Suppressor macrophage (primary cell): ENCODE measurements at places on chromosomes 13 and 19.

GRCh38 chr13:72430923-72431322, 296.5 kb downstream of the MZT1 start:
- no peak for DNase-seq

DNA sequence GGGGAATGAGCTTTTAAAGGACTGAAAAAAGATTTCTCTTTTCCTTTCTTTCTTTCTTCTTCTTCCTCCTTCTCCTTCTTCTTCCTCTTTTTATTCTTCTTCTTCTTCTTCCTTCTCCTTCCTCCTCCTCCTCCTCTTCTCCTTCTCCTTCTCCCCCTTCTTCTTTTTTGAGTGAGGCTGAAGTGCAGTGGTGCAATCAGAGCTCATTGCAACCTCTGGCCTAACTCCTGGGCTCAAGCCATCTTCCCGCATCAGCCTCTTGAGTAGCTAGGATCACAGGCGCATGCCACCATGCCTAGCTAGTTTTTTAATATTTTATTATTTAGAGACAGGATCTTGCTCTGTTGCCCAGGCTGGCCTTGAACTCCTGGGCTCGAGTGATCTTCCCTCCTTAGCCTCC, 120.9 kb upstream of the KL start:
- no peak for DNase-seq

- no peak for DNase-seq
Observed at GRCh38 chr19:8305798-8306197, 2.4 kb downstream of the CD320 start.

DNA sequence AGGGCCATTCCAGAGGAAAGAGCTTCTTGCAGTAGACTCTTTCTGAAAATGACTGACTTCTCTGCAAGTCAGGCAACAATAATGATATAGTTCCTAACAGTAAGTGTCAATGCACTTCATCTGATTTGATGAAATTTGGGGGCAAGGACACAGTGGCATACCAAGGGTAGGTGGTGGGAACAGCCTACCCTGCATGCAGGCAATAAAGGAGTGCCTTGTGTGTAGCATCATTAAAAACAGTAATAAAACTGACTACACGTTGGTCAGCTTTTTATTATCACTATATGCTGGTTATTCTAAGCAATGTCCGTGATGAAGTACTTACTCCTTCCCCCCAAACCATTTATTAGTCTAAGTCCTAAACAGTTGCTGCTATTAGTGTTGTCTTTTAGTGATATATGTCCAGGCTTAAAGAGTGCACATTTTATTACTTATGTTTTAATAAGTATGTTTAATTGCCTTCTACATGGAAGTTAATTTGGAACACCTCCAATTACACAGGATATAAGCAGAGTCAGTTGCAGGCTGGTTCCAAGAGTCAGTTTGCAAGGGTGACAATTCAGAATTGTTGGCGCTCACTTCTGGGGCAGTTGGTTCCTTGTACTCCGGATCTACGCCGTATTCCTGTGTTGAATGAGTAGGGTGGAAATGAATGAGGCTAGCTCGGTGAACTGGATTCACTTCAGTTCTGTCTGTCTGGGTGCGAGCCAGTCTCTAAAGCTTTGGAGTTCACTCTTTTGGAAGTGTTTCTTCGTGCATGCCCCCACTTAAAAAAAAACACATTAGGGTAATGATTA, 84.0 kb downstream of the RGCC start:
- DNase-seq = no peak

DNA sequence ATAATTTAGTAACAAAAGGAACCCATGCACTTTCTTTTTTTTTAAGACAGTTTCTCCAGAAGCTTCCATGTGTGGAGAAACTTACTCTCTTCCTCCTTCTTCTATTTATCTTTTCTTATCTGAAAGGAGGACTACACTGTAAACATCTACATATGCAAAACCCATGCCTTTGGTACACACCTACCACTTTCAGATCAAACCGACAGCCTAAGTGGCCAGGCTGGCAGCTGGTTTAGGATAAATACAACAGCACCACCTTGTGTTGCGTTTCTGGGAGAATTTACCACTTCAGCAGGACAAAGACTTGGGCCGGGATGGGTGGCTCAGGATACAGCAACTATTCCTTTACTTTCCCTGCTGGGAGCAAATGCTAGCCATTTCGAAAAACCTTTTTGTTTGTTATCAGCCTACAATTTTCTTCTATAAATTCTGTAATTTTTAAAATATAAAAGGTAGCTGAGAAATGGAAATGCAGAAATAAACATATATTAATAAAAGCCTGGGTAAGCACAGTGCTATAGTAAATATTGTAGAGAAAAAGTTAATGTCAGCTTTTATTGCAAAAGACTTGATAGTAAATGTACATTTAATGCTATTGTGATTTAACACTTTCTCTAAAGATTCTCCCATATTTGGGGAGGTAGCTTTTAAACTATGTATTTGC, 94.0 kb upstream of the RFC3 start:
- peak; percentile 79 for DNase-seq

GRCh38 chr13:48449656-48450055, 36.7 kb upstream of the LPAR6 start:
- DNase-seq = no peak

DNA sequence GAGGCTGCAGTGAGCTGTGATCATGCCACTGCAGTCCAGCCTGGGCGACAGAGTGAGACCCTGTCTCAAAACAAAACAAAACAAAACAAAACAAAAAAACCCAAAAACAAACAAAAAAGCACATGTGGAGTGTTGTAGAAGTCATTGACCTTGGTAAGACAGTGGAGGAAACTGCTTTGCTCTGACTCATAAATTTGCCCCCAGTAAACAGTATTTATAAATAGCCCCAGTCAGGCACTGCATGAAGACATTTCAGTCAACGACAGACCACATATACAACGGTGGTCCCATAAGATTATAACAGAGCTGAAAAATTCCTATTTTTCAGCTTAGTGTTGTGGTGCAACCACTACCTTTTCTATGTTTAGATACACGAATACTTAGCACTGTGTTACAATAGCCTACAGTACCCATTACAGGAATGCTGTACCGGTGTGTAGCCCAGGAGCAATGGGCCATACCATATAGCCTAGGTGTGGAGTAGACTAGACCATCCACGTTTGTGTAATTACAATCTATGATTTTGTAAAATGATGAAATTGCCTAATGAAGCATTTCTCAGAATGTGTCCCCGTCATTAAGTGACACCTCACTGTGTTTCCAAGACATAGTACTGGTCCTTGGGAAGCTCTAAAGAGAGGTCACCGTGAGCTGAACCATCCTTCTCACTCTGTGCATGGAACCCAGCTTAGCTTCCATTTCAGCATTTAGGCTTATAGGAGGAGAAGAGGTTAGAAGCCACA, 1.1 kb downstream of the ARL11 start:
- peak; percentile 42 for DNase-seq

DNA sequence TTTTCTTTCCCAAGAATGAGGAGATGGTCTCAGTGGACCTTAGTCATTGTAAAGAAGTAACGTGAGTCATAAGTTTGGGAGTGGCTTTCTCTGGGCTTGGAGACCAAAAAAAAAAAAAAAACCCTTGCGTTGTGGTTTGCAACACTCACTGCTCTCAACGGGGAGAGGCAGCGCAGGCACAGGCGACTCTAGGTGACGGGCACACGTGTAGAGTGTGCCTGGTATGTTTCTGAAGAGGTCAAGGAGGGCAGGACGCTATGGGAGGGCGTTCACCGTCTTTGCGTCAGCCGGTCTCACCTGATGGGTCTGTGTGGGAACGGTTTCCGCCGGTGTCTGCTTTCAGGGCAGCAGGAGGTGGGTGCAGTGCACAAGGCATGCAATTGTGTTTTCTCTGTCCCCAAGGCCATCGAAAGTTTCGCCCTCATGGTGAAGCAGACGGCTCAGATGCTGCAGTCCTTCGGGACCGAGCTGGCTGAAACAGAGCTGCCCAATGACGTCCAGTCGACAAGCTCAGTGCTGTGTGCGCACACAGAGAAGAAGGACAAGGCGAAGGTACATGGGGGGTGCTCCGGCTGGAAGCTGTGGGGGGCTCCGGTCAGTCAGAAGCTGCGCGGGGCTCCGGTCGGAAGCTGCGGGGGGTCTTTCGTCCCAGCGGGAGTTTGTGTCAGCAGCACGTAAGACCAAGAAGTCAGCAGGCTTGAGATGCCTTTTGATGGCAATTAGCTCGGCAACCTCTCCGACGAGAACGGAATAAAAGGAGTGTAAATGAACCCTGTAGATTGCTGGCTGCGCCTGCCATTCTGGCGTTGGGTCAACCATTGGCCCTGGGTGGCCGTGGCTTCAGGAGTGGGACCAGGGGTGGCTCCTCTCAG, 40.8 kb upstream of the F7 start:
- no peak for DNase-seq

DNA sequence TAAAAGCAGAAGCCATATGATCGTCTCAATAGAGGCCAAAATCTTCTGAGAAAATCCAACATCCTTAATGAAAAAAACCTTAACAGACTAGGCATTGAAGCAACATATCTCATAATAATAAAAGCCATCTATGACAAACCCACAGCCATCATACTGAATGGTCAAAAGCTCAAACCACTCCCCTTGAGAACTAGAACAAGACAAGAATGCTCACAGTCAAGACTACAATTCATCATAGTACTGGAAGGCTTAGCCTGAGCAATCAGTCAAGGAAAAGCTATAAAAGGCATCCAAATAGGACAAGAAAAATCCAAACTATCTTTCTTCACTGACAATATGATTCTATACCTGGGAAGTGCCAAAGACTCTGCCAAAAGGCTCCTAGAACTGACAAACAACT, 2668.2 kb upstream of the PCDH20 start:
- DNase-seq = no peak
